ENCODE measurements at places on chromosomes 16 and 17.

GRCh38 chr16:81945665-81946064 lies 65.6 kb downstream of the SDR42E1 start:
- DNase-seq = no peak

GRCh38 chr17:38739305-38739704 lies 8.8 kb downstream of the PCGF2 start:
- no peak for DNase-seq

GRCh38 chr16:55901566-55902217 lies 26.5 kb upstream of the CES5A start:
- no peak for DNase-seq

GRCh38 chr17:50148226-50149090 lies 2.0 kb downstream of the PPP1R9B start:
- DNase-seq = peak; percentile 80

GRCh38 chr16:66906916-66907836 lies 11.5 kb downstream of the CDH16 start:
- DNase-seq = no peak

- peak; percentile 75 for DNase-seq
These were observed 505 bp upstream of the COG1 start for GRCh38 chr17:73192206-73192893.

DNA sequence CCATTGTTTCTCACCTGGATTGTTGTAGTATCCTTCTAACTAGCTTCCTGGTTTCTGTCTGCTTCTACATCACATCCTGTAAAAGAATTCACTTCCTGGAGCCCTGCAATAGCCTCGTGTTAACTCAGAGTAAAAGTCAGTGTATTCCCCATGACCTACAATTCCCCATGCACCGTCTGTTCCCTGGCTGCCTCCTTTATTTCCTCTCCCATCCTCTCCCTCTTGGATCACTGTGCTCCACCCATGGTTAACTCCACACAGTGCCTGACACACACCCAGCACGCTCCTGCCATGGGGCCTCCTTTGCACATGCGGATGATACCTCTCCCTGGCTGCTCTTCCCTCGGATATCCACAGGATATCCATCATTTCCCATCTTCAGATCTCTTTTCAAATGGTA lies 301.4 kb upstream of the IRX3 start:
- DNase-seq = no peak

- DNase-seq = peak; percentile 24
These were observed 4.4 kb downstream of the CACNA1G start for GRCh38 chr17:50564916-50565315.
